ENCODE measurements at places on chromosomes 1 and 21. TPM values are rescaled to one million over a fixed set of nuclear protein-coding genes. Genes with fewer than 3 reads are reported as not detected.
A peak's percentile ranks its signal among the peaks of the same experiment; 100 is the strongest.

DNA sequence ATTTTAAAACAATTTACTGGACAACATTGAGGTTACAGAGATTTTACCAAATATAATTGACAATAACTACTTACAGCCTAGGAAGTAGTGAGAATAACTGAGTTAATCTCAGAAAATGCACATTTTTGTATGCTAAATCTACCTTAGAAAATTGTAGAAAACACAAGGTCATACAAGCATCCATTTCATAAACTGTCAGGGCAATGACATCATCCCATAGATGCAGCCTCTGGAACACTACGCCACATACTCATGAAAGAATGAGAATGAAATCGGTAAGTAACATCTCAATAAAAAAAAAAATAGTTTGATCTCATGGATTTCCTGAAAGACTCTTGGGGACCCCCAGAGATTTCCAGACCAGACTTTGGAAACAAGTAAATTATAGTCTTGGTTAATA lies 28.9 kb upstream of the BARHL2 start:
- no peak for DNase-seq
- no peak overlapping the region for H3K4me3 ChIP-seq
- no peaks in the 10 kb centered on the region for H3K27me3 ChIP-seq
- no peaks in the 10 kb centered on the region for H3K36me3 ChIP-seq

- peak; percentile 84 for DNase-seq
- peaks cover 35% of the 10 kb centered on the region for H3K4me1 ChIP-seq
- no peaks in the 10 kb centered on the region for H3K27me3 ChIP-seq
- peak overlapping the region; percentile 94 for H3K27ac ChIP-seq
- no peaks in the 10 kb centered on the region for H3K36me3 ChIP-seq
Measured at GRCh38 chr1:41955461-41956159, 36.9 kb upstream of the HIVEP3 start.

GRCh38 chr1:155125946-155126555 lies 1.6 kb upstream of the EFNA1 start:
- H3K4me3 ChIP-seq, result no peak overlapping the region
- peaks cover 6% of the 10 kb centered on the region for H3K36me3 ChIP-seq
- peaks cover under 1% of the 10 kb centered on the region for H3K27me3 ChIP-seq
- H3K4me1 ChIP-seq, result peaks cover 51% of the 10 kb centered on the region
- H3K27ac ChIP-seq, result peak overlapping the region; percentile 90

DNA sequence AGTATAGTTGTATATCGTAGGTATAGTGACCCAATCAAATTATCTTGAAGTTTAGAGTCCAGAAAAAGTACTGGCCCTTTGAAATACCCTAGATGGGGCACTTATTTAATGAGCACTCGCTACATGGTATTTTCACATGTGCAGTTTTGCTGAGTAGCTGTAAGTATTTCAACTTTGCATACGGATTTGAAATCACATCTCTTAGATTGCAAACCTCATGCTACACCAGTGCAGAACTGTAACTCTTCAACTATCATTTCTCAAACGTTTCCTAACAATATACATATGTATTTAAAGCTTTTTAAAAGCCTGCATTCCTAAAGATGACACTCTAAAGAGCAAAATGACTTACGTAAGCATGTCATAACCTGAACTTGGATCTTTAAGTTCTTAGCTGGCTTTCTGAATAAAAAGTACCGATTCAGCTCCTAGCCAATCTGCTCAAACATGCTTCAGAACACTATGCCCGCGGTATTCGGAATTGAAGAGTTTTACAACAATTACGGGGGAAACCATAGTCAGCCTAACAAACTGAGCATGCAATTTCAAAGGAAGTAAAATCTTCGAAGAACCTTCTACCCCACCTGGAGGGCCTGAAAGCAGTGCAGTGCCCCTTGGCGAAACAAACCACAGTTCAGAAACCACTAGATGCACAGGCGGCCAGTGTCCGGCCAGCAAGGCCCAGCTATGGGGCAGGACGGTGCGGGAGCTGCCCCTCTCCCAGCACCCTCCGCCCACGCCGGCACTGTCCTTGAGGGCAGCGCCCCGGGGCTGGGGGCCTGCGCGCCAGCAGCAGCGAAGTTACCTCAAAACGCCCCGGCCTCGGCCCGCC lies 863 bp downstream of the FH start:
- peak; percentile 47 for DNase-seq
- peak overlapping the region; percentile 37 for H3K27ac ChIP-seq
- peak overlapping the region; percentile 93 for H3K4me3 ChIP-seq
- peaks cover 30% of the 10 kb centered on the region for H3K27me3 ChIP-seq

DNA sequence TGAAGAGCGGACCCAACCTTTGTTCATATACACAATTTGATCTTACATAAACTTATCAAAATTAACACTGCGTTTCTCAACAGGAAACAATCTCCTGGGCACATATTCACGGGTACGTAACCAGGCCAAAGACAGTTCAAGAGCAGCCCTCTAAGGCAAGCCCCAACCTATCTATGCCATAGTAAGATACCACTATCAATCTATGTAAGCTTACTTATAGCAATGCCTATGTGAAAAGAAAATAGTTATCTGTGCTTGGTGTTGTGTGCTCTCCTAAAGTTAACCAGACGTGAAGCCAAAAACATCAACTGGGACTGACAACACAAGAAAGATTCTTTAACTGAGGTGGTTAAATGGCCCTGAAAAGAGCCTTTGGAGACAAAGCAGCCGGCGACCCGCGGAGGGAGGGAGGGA lies 49.4 kb upstream of the BOLA1 start:
- no peaks in the 10 kb centered on the region for H3K27me3 ChIP-seq
- H3K4me3 ChIP-seq, result peak overlapping the region; percentile 47
- peaks cover 18% of the 10 kb centered on the region for H3K4me1 ChIP-seq
- H3K36me3 ChIP-seq, result no peaks in the 10 kb centered on the region
- peak overlapping the region; percentile 64 for H3K27ac ChIP-seq

Gene AIRE
- total RNA-seq, result 0.11 TPM

DNA sequence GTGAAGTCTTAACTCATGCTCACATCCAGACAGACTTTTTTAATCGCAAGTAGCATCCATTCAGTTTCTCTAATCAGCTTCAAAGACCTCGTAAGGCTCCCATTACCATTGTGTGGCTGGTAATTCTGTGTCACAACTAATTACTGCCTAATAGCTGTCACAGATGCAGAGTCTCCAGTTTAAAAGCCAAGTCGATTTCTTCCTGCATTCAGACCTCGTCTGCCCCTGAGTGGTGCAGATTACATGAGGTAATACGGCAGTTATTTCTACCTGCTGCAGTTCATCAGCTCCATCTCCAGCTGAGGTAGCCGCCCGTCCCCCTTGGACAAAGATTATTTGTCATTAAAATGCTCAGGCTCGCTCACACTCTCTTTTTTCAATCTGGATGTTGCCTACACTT lies 34.4 kb upstream of the OLIG2 start:
- H3K4me1 ChIP-seq, result no peaks in the 10 kb centered on the region
- no peak overlapping the region for H3K27ac ChIP-seq
- no peak overlapping the region for H3K4me3 ChIP-seq
- H3K27me3 ChIP-seq, result peaks cover 13% of the 10 kb centered on the region
- no peak for DNase-seq

Gene S100A8
- total RNA-seq, result not detected

Gene IL22RA1
- not detected for total RNA-seq

Gene KRTAP21-2
- total RNA-seq, result not detected

Gene ZYG11B
- total RNA-seq, result 27.2 TPM

Gene IGSF5
- total RNA-seq, result not detected

DNA sequence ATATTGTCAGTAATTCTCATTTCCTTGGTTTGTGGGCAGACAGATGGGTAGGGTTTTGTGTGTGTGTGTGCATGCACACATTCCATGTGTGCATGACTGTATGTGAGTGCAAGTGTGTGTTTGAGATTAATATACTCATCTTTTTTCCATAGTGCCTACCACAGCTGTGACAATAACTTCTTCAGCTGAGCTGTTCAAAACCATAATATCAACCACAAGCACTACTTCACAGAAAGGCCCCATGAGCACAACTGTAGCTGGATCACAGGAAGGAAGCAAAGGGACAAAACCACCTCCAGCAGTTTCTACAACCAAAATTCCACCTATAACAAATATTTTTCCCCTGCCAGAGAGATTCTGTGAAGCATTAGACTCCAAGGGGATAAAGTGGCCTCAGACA lies 149.3 kb downstream of the ADGRL2 start:
- no peaks in the 10 kb centered on the region for H3K36me3 ChIP-seq
- DNase-seq, result no peak
- no peaks in the 10 kb centered on the region for H3K27me3 ChIP-seq
- no peaks in the 10 kb centered on the region for H3K4me1 ChIP-seq
- H3K27ac ChIP-seq, result no peak overlapping the region

- DNase-seq, result no peak
- H3K4me3 ChIP-seq, result no peak overlapping the region
- H3K27me3 ChIP-seq, result no peaks in the 10 kb centered on the region
- H3K4me1 ChIP-seq, result no peaks in the 10 kb centered on the region
Measured at GRCh38 chr1:20282533-20282932, 8.1 kb upstream of the VWA5B1 start.

- no peaks in the 10 kb centered on the region for H3K27me3 ChIP-seq
- H3K4me1 ChIP-seq, result peaks cover 20% of the 10 kb centered on the region
- no peak overlapping the region for H3K27ac ChIP-seq
- H3K36me3 ChIP-seq, result no peaks in the 10 kb centered on the region
Measured at GRCh38 chr1:178196631-178197030, 102.7 kb downstream of the RASAL2 start.

DNA sequence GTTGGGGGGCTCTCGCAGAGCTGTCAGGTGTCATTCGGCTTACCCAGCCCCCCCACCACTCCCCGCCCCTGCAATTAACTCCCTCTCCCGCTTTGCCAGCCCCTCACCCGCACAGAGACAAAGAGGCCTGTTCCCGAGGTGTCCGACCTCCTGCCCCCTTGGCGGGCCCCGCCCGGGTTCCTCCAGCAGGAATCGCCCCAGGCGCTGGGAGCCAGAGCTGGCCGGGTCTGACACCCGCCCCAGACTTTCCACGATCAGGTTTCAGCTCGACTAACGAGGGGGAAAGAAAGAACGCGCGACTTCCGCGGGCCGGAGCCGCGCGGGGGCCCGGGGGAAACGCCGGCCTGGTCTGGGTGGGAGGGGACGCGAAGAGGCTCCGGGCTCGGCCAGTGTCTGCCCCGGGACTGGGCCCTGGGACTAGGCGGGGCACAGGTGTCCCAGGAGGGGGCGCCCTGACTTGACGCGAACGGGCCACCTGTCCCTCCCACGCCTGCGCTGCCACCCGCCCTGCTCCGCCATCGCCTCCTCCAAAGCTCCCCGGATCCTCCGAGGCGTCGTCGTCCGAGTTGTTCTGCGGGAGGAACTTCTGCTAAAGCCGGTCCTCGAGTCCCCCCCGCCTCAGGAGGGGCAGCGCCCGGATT lies 36.4 kb upstream of the HHAT start:
- H3K4me3 ChIP-seq, result peak overlapping the region; percentile 31
- no peaks in the 10 kb centered on the region for H3K4me1 ChIP-seq
- DNase-seq, result peak; percentile 16
- no peaks in the 10 kb centered on the region for H3K36me3 ChIP-seq
- H3K27ac ChIP-seq, result no peak overlapping the region

- no peaks in the 10 kb centered on the region for H3K4me1 ChIP-seq
- no peak within 1 kb of the TSS for H3K27ac ChIP-seq
- H3K36me3 ChIP-seq, result no peaks in the 10 kb centered on the region
- H3K4me3 ChIP-seq, result no peak within 1 kb of the TSS
- H3K27me3 ChIP-seq, result no peaks in the 10 kb centered on the region
Measured at GRCh38 chr1:20069874-20070273, at the start of gene PLA2G5. TSS of gene PLA2G5 (plus strand) at chr1:20070194. CDS start at chr1:20084831, 14,637 bp downstream.

DNA sequence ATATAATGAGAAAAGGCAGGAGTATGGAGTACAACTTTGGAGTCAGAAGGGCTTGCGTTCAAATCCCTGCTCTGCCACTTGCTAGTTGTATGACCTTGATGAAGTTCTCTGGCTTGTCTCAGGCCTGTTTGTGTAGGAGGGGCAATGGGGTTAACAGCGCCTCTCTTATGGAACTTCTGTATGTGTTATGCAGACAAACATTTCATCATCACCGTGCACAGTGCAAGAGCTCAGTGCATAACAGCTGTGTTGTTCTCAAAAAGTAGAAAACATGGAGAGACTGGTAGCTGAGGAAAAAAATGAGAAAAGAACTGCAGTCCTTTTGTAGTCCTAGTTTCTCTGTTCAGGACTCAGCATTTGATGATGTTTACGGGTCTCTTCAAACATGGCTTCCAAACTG lies 10.4 kb upstream of the ZNF648 start:
- H3K27me3 ChIP-seq, result no peaks in the 10 kb centered on the region
- no peaks in the 10 kb centered on the region for H3K4me1 ChIP-seq
- H3K27ac ChIP-seq, result no peak overlapping the region

Gene OPRD1
- total RNA-seq, result not detected

- peak overlapping the region; percentile 48 for H3K27ac ChIP-seq
- no peaks in the 10 kb centered on the region for H3K36me3 ChIP-seq
- no peak overlapping the region for H3K4me3 ChIP-seq
- peaks cover 56% of the 10 kb centered on the region for H3K4me1 ChIP-seq
- DNase-seq, result peak; percentile 56
Measured at GRCh38 chr1:201634261-201634660, 95.3 kb downstream of the NAV1 start.

Gene TMIGD3
- total RNA-seq, result 0.49 TPM

Gene ATP6V1G3
- not detected for total RNA-seq

DNA sequence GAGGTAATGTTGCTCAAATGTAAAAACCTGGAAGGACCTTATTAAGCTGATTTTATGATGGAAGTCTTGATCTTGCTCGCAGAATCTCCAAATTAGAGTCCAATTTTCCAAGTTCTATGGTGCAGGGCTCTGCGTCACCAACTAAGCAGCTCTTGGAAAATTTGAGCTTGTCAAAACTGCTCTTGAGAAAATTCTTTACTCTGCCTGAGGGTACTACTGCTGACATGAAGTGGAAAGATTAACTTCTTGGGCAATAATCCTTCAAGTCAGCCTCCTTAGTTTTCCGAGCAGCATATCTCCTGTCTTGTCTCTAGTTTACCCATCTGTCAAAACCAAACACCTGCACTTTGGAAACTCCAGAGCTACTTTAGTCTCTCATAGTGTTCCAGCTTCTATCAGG lies 293.7 kb downstream of the KCTD3 start:
- H3K4me1 ChIP-seq, result no peaks in the 10 kb centered on the region
- no peak for DNase-seq
- H3K27ac ChIP-seq, result no peak overlapping the region
- H3K27me3 ChIP-seq, result no peaks in the 10 kb centered on the region

Gene TTC24
- not detected for total RNA-seq

GRCh38 chr1:77540501-77541161 lies 141.8 kb downstream of the ZZZ3 start:
- H3K4me3 ChIP-seq, result no peak overlapping the region
- H3K4me1 ChIP-seq, result peaks cover 16% of the 10 kb centered on the region
- no peak overlapping the region for H3K27ac ChIP-seq

- H3K4me3 ChIP-seq, result no peak overlapping the region
- DNase-seq, result no peak
- H3K4me1 ChIP-seq, result no peaks in the 10 kb centered on the region
- H3K27ac ChIP-seq, result no peak overlapping the region
- H3K27me3 ChIP-seq, result no peaks in the 10 kb centered on the region
- no peaks in the 10 kb centered on the region for H3K36me3 ChIP-seq
Measured at GRCh38 chr1:69459244-69459643, 108.5 kb upstream of the LRRC7 start.

- no peak overlapping the region for H3K27ac ChIP-seq
- no peaks in the 10 kb centered on the region for H3K4me1 ChIP-seq
- no peaks in the 10 kb centered on the region for H3K27me3 ChIP-seq
- H3K4me3 ChIP-seq, result no peak overlapping the region
Measured at GRCh38 chr1:61100578-61100977, 18.2 kb downstream of the NFIA start.
